ENCODE measurements at places on chromosomes 4 and X.

GRCh38 chr4:88215351-88215750 is 56.9 kb upstream of the ABCG2 start:
- DNase-seq: no peak

DNA sequence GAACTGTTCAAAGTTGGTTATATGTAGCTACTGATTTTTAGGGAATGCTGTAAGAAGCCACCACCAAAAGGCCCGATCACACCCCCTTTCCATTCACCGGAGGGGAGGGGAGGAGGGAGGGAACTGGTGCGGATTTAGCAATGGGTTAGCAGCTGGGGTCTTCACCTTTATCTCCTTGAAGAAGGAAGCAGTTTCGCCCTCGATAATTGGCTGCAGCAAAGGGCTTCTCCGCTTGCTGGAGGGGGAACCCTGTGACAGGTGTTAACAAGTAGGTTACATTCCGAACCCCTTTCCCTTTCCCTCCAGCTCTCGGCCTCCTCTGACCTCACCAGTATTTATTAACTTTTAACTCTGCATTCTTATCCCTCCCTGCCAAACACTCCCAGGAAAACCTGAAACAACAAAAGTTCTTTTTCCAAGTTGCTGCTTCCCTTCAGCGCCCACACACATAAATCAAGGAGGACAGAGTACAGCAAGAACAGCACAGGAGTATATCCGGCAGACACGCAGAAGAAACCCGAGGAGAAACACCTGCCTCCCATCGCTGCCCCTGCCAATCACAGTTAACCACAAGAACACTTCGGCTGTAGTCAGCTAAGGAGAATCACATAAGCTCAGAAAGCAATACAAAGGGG is 39.8 kb upstream of the NAP1L5 start:
- DNase-seq: no peak

- no peak for DNase-seq
Observed at GRCh38 chr4:67820903-67821302, 62.9 kb downstream of the TMPRSS11D start.

- DNase-seq: no peak
Observed at GRCh38 chr4:1722551-1723118, 1.3 kb downstream of the TACC3 start.

GRCh38 chr4:71241501-71242288 is 97.1 kb upstream of the SLC4A4 start:
- DNase-seq: no peak
